ENCODE measurements at places on chromosomes 13 and 19. TPM values are rescaled to one million over a fixed set of nuclear protein-coding genes. Genes with fewer than 3 reads are reported as not detected.

DNA sequence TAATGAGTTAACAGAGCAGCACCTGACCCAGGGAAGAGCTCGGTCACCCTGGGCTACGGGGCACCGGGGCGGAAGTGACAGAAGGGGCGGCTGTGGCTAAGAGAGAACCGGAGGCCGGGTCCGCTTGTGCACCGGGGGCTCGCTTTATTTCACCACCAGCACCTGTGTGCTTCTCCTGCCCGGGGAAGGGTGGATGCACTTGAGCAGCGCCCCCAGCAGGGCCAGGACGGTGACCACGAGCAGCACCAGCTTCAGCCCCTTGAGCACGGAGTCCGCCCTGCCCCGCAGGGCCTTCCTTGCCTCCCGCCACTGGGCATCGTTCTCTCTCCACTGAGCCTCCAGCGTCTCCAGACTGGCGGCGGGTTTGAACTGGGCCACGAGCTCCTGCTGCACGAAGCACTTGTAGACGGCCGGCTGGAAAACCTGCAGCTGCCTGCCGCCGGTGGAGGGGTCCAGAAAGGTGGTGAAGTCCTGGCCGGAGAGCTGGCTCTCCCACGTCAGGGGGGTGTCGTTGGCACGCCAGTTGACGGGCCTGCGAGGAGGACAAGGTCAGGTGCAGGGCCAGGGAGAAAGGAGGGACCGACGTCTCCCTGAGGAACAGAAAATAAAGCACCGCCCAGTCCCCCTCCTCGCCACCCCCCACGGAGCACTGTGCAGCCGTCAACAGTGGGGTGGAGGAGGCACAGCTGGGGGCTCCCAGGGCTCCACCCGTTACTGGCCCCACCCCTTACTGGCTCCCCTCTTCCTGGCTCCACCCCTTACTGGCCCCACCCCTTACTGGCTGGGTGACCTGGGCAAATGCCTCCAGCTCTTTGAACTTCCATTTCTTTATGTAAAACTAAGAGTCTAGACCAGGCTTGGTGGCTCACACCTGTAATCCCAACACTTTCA lies 3.6 kb downstream of the FAM187B start:
- DNase-seq, result no peak

DNA sequence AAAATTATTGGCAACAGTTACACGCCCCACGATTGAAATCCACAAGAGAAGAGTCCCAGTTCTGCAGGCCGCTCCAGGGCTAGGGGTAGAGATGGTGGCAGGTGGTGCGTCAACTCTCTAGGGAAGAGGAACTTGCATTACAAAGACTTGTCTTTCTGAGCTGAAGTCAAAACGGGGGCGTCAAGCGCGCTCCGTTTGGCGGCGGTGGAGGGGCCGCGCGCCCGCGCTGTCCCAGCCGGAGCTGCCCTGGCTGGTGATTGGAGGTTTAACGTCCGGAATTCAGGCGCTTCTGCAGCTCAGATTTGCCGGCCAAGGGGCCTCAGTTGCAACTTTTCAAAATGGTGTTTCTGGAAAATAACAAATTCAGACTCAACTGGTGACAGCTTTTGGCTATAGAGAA lies 38.9 kb downstream of the SOX1 start:
- DNase-seq, result no peak

DNA sequence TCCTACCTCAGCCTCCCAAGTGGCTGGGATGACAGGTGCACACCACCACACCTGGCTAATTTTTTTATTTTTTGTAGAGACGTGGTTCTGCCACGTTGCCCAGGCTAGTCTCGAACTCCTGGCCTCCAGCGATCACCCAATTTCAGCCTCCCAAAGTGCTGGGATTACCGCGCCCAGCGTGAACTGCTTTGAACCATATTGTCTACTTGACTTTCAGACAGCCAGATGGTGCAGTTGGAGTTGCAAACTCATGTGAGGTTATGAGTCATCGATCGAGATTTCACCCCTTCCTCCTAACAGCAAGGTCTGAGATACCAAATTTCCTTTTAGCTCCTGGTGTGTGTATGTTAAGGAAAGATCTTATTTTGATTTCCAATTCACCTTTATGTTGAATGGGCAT lies 2.7 kb downstream of the SLC27A1 start:
- peak; percentile 67 for DNase-seq

GRCh38 chr19:44740351-44740824 lies 8.1 kb upstream of the BCL3 start:
- DNase-seq, result no peak

The TPRX2 gene
- total RNA-seq, result not detected

The PNMA8A gene
- 0.79 TPM for total RNA-seq

The GFY gene
- not detected for total RNA-seq

The EHD2 gene
- total RNA-seq, result 67.5 TPM

The CLEC17A gene
- not detected for total RNA-seq

The MEDAG gene
- total RNA-seq, result not detected

The ZNF649 gene
- total RNA-seq, result 13.4 TPM

The SLAIN1 gene
- total RNA-seq, result under 0.01 TPM

The C19orf38 gene
- 0.38 TPM for total RNA-seq

Data from bronchial epithelial cell (primary cell).